ENCODE measurements at places on chromosomes 16 and 17. TPM values are rescaled to one million over a fixed set of nuclear protein-coding genes. Genes with fewer than 3 reads are reported as not detected.

GRCh38 chr17:1275962-1276736 lies 3.3 kb upstream of the TRARG1 start:
- H3K27me3 ChIP-seq: no peaks in the 10 kb centered on the region
- H3K4me3 ChIP-seq: peak overlapping the region; percentile 44
- no peaks in the 10 kb centered on the region for H3K36me3 ChIP-seq
- peaks cover 30% of the 10 kb centered on the region for H3K4me1 ChIP-seq
- no peak overlapping the region for H3K27ac ChIP-seq
- no peak for DNase-seq

DNA sequence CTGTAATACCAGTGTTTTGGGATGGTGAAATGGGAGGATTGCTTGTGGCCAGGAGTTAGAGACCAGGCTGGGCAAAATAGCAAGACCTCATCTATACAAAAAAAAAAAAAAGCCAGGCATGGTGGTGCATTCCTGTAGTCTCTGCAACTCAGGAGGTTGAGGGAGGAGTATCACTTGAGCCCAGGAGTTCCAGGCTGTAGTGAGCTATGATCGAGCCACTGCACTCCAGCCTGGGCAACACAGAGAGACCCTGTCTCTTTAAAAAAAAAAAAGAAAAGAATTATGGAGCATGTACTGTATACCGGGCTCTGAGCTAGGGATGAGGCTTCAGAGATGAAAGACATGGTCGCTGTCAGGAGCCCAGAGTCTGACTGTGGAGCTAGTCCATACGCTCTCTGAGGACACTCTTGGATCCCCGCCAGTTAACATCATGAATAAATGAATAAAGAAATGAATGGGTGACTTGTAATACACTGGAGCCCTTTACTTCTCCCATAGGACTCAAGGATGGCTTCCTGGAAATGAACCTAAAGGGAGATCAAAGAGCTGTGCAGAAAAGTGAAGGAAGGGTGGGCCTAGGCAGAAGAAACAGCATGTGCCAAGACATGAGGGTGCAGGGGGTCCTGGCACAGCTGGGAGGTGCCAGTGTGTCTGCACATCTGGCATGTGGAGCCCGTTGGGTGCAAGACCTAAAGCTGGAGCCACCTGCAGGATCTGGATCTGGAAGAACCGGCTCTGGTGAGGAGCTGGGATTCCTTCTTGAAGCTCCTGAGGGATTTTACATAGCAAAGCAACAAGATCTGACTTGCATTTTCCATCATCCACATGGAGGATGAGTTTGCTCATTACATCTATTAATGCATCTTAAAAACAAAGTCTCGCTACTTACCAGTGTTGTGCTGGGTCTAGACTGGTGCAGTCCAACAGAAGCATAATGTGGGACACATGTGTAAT lies 120.4 kb downstream of the IRX3 start:
- no peaks in the 10 kb centered on the region for H3K27me3 ChIP-seq
- H3K4me3 ChIP-seq: no peak overlapping the region
- no peaks in the 10 kb centered on the region for H3K36me3 ChIP-seq
- H3K4me1 ChIP-seq: no peaks in the 10 kb centered on the region

DNA sequence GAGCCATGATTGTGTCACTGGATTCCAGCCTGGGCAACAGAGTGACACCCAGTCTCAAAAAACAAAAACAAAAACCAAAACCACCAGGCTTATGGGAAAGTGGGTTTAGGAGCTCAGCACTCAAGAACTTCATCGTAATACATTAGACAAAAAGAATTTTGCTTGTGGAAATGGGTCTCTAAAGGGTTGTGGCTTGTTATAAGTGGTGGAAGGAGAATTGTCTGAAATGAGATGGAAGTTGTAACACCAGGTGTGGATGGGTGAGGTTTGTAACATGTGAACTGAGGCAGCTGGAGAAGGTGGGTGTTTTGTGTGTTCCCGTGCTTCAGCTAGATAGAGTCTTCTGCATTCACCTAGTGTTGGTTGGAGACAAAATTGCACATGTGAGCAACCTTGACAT lies 35.8 kb downstream of the CDH1 start:
- H3K36me3 ChIP-seq: no peaks in the 10 kb centered on the region
- DNase-seq: no peak
- no peak overlapping the region for H3K27ac ChIP-seq
- no peak overlapping the region for H3K4me3 ChIP-seq
- H3K4me1 ChIP-seq: no peaks in the 10 kb centered on the region

Gene GJC1
- total RNA-seq: 15.4 TPM

- H3K27me3 ChIP-seq: no peaks in the 10 kb centered on the region
- DNase-seq: no peak
- H3K4me3 ChIP-seq: no peak overlapping the region
- H3K36me3 ChIP-seq: no peaks in the 10 kb centered on the region
- H3K27ac ChIP-seq: no peak overlapping the region
Observed at GRCh38 chr17:48352630-48353029, 77.4 kb downstream of the SKAP1 start.

- H3K27ac ChIP-seq: peak overlapping the region; percentile 71
- peaks cover 22% of the 10 kb centered on the region for H3K4me1 ChIP-seq
- no peak overlapping the region for H3K4me3 ChIP-seq
- H3K27me3 ChIP-seq: no peaks in the 10 kb centered on the region
- DNase-seq: no peak
Observed at GRCh38 chr17:59491353-59492090, 73.9 kb upstream of the DHX40 start.

GRCh38 chr17:1095090-1095852 lies 84.5 kb downstream of the ABR start:
- peaks cover 7% of the 10 kb centered on the region for H3K4me1 ChIP-seq
- H3K27ac ChIP-seq: no peak overlapping the region
- no peak overlapping the region for H3K4me3 ChIP-seq
- peaks cover 56% of the 10 kb centered on the region for H3K36me3 ChIP-seq
- DNase-seq: no peak

All from thoracic aorta (tissue), 2 donors.